ENCODE measurements at places on chromosomes 13 and 19.

GRCh38 chr13:113862931-113863523 is 849 bp downstream of the GAS6 start:
- DNase-seq = peak; percentile 83

GRCh38 chr13:94292323-94292640 is 187.2 kb downstream of the DCT start:
- no peak for DNase-seq

DNA sequence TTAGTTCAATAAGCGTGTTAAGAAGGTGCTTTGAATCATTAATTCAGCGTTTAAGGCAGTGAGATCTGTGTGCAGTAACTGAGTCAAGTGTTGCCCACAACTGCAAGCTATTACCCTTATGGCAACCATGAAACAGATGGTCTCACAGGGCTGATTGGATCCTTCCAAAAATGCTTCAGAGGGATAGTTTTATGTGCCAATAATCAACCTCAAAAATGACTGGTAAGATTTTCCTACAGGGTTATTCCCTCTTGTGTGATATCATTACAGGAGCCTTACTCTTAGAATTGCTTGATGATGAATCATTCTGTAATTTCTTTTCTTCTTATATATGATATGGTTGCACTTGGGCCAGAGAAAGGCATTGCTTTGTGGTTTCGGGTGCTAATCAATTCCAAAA is 1299.2 kb upstream of the ATXN8OS start:
- DNase-seq = no peak

- DNase-seq = no peak
Observed at GRCh38 chr19:372306-372890, 27.8 kb upstream of the MIER2 start.

- DNase-seq = no peak
Observed at GRCh38 chr13:39788102-39788501, 132.6 kb downstream of the COG6 start.

Measured in GM20000 (cell line).